ENCODE measurements at places on chromosomes 6 and 20.

- H3K4me1 ChIP-seq = no peaks in the 10 kb centered on the region
- H3K4me3 ChIP-seq = no peak overlapping the region
- no peaks in the 10 kb centered on the region for H3K27me3 ChIP-seq
- no peak overlapping the region for H3K27ac ChIP-seq
- H3K36me3 ChIP-seq = no peaks in the 10 kb centered on the region
Observed at GRCh38 chr6:11970114-11970513, 42.0 kb upstream of the HIVEP1 start.

- no peak overlapping the region for H3K27ac ChIP-seq
- DNase-seq = no peak
- no peak overlapping the region for H3K4me3 ChIP-seq
- no peaks in the 10 kb centered on the region for H3K4me1 ChIP-seq
- no peaks in the 10 kb centered on the region for H3K27me3 ChIP-seq
Observed at GRCh38 chr6:138310821-138311220, 66.9 kb upstream of the SMIM28 start.

DNA sequence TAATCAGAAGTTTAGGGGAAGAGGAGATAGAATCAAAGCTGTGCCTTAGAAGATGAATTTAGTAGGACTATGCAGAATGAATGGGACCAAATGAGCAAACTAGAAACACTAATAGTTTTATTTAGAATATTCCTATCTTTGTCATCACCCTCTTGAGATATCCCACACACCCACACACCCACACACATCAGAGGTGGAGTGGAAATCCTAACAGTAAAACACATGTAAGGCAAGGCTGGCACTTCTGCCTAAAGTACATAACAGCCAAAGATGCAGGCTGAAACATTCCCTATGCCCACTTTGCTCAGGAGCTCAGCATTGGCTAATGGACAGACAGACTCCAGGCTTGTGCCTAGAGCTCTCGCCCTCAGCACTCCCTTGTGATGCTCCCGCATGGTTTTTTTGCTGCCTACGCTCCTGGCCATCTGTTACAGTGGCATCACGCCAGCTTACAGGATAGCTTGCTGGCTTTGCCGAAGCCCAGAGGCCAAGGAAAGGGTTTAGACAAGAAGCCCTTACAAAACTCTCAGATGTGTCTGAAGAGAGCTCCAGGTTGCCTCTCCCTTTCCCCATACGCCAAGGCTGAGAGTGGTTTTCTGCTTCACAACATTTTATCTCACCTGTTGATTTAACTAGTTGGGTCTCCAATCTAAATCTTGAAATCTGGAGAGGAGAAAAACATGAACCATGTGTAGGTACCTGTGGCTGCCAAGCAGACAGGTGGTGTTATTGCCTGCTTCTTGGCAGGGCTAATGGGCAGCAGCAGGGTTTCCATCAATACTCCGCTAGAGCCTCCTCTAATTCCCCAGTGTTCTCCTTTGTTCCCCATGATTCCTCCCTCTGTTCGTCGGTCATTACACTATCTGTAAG is 282.6 kb upstream of the ID4 start:
- no peaks in the 10 kb centered on the region for H3K36me3 ChIP-seq
- no peak overlapping the region for H3K27ac ChIP-seq
- no peak overlapping the region for H3K4me3 ChIP-seq
- DNase-seq = no peak

GRCh38 chr6:156647991-156648390 is 129.2 kb upstream of the ARID1B start:
- H3K36me3 ChIP-seq = no peaks in the 10 kb centered on the region
- H3K4me1 ChIP-seq = no peaks in the 10 kb centered on the region
- H3K27ac ChIP-seq = no peak overlapping the region

- peak; percentile 65 for DNase-seq
- peak overlapping the region; percentile 51 for H3K27ac ChIP-seq
- no peak overlapping the region for H3K4me3 ChIP-seq
- no peaks in the 10 kb centered on the region for H3K36me3 ChIP-seq
Observed at GRCh38 chr20:50744143-50744792, 12.9 kb downstream of the PARD6B start.

- no peaks in the 10 kb centered on the region for H3K4me1 ChIP-seq
- DNase-seq = no peak
- no peak overlapping the region for H3K4me3 ChIP-seq
- no peaks in the 10 kb centered on the region for H3K36me3 ChIP-seq
Observed at GRCh38 chr6:139612135-139612465, 237.7 kb upstream of the CITED2 start.

DNA sequence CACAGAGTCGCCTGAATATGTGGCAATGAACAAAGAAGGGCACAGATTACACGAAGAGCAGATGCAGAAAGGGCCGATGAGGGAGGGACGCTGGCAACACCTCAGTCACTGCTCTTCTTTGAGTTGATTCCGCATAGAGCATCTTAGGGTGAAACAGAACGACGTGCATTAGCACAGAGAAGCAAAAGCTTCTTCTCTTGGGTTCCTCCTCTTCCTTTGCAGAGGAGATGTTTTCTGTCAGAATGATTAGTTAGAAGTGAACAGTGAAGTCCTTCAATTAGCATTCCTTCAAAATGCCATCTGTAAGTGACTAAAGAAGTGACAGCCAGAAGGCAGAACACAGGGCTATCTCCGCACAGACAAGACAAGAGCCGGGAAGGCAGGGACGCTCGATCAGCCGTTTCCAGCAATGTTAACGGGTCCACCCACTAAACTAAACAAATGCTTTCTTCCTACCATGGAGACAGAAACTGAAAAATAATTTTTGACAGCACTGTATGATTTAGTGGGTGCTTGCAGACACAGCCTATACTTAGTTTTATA is 219.8 kb upstream of the AGPAT4 start:
- no peak for DNase-seq
- no peaks in the 10 kb centered on the region for H3K4me1 ChIP-seq
- H3K27ac ChIP-seq = no peak overlapping the region

- H3K36me3 ChIP-seq = no peaks in the 10 kb centered on the region
- no peaks in the 10 kb centered on the region for H3K4me1 ChIP-seq
- H3K27ac ChIP-seq = no peak overlapping the region
- H3K27me3 ChIP-seq = no peaks in the 10 kb centered on the region
- DNase-seq = no peak
Observed at GRCh38 chr20:35828434-35828833, 56.6 kb downstream of the PHF20 start.

DNA sequence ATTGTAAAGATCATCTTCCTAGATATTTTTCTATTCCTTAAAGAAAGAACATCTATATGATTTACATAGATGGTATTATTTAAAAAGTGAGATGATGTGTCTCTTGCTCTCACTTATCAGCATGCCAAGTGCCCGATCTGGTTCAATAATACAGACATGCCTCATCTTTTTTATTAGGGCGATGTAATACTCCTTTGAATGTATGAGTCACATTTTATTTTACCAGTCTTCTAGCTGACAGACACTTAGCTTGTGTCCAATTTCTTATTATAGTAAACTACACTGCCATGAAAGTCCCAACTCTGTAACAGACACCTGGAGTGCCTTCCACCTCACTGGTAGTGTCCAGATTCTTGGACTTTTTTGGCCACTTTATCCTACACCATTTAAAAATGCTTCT is 586.6 kb upstream of the BTBD3 start:
- no peak overlapping the region for H3K27ac ChIP-seq
- no peaks in the 10 kb centered on the region for H3K4me1 ChIP-seq
- H3K36me3 ChIP-seq = no peaks in the 10 kb centered on the region
- no peaks in the 10 kb centered on the region for H3K27me3 ChIP-seq
- no peak for DNase-seq
- no peak overlapping the region for H3K4me3 ChIP-seq

DNA sequence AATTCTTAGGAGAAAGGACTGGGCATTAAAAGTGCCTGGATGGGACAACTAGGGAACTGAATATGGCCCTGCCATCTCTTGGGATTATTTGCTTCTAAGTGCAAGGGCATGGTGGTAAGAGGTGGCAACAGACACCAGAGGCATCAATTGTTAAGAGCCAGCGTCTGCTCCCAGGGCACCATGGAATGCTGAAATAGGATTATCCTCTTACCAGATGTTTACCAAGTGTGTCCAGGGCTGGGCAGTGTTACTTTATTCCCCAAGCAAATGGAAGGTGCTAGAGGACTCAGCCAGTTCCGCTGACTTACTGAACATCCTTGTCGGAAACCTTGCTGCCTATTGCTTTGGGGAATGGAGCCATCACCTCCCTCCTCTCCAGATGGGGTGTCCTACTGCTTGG is 273.6 kb upstream of the SUPT3H start:
- no peaks in the 10 kb centered on the region for H3K4me1 ChIP-seq
- H3K27me3 ChIP-seq = no peaks in the 10 kb centered on the region
- H3K36me3 ChIP-seq = no peaks in the 10 kb centered on the region
- no peak overlapping the region for H3K27ac ChIP-seq
- DNase-seq = no peak

DNA sequence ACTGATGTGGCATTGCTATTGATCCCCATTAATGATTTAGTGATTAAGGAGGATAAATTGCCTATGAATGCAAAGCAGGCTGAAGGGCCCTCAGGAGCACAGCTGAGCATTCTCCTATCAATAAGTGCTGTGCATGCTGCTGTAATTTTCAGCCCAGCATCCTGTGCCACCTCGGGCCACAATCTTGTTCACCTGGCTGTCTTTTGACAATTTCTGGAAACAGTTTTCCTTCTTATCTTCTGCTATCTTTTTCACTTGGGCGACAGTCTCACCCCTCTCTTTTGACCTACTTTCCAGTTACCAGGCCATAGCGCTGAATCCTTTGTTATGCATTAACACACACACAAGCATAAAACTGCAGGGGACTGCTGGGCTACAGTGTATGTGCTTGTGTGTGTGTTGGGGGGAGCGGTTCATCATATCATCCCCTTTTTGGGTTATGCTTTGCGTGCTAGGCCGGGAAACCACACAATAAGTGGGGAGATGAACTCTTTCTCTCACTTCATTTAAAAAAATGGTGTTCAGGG is 60.2 kb downstream of the F13A1 start:
- H3K27me3 ChIP-seq = no peaks in the 10 kb centered on the region
- no peak overlapping the region for H3K4me3 ChIP-seq
- no peaks in the 10 kb centered on the region for H3K4me1 ChIP-seq
- no peak for DNase-seq
- H3K27ac ChIP-seq = no peak overlapping the region

DNA sequence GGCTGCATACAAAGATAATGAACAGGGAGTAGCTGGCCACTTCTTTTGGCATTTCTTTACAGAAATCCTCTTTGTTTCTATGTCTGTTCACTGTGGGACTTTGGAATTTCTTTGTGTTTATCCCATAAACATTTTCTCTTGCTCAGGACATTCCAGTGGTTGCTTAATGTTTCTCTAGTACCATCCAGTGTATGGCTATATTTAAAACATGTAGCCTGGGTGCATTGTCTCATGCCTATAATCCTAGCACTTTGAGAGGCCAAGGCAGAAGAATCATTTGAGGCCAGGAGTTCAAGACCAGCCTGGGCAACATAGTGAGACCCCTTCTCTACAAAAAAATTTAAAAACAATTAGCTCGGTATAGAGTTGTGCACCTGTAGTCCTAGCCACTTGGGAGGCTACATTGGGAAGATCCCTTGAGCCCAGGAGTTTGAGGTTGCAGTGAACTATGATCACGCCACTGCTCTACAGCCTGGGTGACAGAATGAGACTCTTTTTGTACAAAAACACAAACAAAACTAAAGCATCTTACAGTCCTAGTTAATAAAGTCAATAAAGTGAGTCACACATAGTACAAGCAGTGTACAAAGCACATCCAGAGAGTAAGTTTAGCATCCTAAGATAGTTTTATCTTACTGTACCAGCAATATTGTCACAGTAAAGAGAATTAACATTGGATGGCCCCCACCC is 63.3 kb downstream of the ZFAND3 start:
- no peak overlapping the region for H3K4me3 ChIP-seq
- no peaks in the 10 kb centered on the region for H3K36me3 ChIP-seq
- no peak overlapping the region for H3K27ac ChIP-seq
- H3K27me3 ChIP-seq = no peaks in the 10 kb centered on the region
- peaks cover 8% of the 10 kb centered on the region for H3K4me1 ChIP-seq

DNA sequence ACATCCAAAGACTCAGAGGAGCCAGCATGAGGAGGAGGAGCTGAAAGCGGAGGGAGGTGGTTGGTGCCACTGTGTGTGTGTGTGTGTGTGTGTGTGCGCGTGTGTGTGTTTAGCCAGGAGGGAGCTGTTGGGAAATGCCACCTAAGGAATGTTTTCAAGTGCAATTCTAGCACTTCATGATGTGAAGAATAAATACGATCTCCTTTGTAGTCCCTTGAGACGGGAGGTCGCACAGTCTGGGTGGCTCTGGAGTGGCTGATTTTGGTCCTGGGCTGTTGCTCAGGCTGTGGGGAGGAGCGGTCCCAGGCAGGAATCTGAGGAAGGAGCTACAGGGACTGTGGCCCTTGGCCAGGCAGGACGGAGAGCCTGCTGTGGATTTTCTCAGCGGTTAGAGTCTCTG is 93.7 kb downstream of the PPP1R14C start:
- H3K27ac ChIP-seq = no peak overlapping the region
- H3K4me1 ChIP-seq = no peaks in the 10 kb centered on the region
- H3K27me3 ChIP-seq = no peaks in the 10 kb centered on the region
- DNase-seq = no peak
- no peaks in the 10 kb centered on the region for H3K36me3 ChIP-seq

DNA sequence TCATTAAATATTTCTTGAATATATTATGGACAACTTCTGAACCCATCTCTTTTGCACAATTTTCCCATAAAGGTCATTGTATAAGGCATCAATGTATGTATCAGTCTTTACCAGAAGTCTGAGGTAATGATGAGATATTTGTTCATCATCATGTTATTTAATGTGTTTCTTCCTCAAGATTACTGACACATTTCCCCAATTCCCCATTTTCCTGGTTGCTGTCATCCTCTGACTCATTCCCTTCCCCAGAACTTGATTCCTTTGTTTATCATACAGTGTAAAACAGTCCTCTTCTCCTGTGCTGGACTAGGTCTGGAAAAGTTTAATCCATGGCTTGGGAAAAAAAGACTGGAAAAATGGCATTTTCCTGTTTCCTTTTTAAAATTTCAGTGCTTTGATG is 107.9 kb upstream of the FLRT3 start:
- no peak overlapping the region for H3K27ac ChIP-seq
- H3K36me3 ChIP-seq = no peaks in the 10 kb centered on the region
- no peaks in the 10 kb centered on the region for H3K27me3 ChIP-seq
- H3K4me3 ChIP-seq = no peak overlapping the region
- no peak for DNase-seq
- H3K4me1 ChIP-seq = no peaks in the 10 kb centered on the region

DNA sequence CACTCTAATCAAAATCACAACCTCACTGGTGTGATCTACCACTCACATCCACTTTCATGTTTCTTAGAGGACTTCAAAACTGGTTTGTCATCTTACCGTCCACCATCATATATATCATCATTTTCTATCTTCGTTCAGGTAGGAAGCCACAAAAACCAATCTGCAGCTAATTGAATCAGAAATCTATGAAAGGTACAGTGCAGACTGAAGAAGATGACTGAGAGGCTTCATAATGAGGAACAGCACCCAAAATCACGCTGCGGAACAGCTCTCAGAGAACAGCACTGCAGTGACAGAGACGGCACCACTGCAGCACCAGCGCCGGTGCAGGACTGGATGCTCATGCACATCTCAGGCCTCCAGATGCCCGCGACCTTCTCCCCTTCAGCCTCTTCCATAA is 13.0 kb downstream of the GMDS start:
- H3K27me3 ChIP-seq = no peaks in the 10 kb centered on the region
- H3K4me1 ChIP-seq = no peaks in the 10 kb centered on the region
- DNase-seq = no peak
- H3K36me3 ChIP-seq = no peaks in the 10 kb centered on the region

- H3K27me3 ChIP-seq = no peaks in the 10 kb centered on the region
- no peaks in the 10 kb centered on the region for H3K4me1 ChIP-seq
- H3K36me3 ChIP-seq = no peaks in the 10 kb centered on the region
- H3K4me3 ChIP-seq = no peak overlapping the region
- no peak overlapping the region for H3K27ac ChIP-seq
Observed at GRCh38 chr20:36086767-36087166, 67.8 kb upstream of the EPB41L1 start.

Measured in ovary (tissue), 10 donors.